Astrocyte of the spinal cord (primary cell): ENCODE measurements at places on chromosomes 11 and 22.

DNA sequence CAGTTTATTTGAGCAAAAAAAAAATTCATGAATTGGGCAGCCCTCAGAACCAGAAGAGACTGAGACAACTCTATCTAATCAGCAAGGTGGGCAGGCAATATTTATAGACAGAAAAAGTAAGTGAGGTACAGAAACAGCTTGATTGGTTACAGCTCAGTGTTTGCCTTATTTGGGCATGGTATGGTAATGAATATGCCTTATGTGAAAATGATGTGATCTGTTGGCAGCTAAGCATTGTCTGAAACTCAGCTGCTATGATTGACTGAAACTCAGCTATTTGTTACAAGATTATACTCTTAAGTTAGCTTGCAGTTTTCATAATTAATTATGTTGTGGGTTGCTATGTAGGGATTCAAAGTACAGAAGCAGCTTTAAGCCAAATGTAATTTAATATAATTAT, 127.6 kb downstream of the CNTN5 start:
- no peak for DNase-seq

DNA sequence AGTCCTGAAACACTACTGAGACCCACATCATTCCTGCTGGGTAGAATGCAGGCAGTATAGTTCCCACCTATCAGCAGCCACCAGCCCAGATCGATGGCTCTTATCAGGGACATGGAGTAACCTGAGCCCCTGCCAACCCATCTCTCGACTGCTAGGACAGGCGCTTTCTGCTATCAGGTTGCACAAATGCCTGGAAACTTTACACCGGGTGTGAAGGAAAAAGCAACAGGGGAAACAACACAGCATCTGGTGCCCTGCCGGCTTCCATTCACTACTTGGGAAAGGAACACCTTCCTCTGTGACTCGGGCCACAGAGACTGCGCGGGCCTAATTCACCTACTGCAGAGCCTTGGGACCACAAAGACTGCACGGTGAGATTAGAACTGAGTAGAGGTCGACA, 18.5 kb downstream of the RBFOX2 start:
- no peak for DNase-seq

DNA sequence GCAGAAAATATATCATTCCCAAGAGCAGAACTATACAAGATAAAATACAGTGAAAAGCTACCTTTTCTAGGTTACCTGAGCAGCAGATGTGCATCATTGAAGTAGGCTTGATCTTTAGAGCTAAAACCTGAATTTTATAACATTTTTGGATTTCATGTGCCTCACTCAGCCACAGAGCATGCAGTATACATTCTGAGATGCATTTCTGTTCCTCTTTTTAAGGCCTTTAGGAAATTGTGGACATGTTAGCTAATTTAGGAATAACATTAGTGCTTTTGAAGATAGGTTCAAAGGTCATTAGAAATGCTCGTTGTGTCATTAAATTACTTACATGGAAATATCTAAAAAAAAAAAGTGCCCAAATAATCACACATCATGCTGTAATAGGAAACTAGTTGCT, 230.6 kb upstream of the PDGFD start:
- no peak for DNase-seq

DNA sequence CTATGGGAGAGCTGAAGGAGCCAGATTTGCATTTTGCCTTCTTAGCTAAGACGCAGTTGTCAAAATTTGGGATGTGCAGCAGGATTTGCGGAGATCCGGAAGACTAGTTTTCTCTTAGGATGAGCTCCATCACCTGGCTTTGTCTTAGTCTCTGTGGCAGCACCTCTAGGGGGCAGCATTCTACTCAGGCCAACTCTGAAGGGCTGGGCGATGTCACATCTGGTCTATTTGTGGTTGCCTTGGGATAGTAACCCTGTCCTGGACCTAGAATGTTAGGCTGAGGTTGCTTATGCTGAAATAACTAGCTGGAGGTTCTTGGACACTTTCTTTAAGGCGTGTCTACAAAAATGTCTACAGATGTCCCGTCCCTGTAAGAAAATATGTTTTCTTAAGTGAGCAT, 116.2 kb downstream of the FAT3 start:
- peak; percentile 21 for DNase-seq

GRCh38 chr22:41560095-41560471, 727 bp upstream of the CSDC2 start:
- no peak for DNase-seq

DNA sequence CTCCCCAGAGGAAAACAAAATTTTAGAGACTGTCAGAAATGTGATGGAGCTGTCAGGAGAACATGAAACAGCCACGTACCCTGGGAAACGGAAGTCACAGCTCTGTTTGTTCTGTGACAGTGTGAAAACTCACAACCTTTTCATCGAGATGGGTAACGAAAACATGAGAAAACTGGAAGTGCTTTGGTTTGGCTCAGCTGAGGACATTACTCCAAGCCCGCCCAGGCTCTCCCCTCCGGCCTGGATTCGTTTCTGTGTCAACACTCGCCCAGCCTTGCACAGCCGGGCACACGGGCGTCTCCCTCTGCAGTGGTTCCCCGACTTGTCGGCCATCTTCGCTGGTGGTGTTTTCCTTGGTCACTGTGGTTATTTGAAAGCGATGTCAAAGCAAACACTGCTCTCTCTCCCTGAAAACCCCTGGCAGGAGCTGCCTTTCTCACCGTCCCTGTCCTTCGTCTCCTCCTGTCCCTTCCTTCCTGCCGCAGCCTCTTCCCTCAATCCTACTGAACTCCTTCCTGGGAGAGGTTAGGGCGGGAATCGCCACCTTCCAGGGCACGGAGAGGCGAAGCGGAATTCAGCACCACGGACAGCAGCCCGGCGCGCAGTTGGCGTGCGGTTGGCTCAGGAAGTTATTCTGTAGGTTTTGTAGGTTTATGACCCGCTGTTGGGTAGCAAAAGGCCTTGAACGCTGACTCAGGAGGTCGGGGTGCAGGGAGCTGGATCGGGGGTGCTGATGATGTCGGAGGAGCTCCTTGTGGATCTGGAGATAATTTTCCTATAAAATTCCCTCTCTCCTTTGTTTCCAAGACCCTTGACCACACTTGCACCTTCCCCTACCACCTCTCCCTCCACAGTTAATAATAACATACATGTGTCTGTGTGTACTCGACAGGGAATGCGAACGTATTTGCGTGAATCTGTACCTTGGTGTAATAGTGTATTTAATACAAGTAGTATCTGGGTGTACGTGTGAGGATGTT, 13.1 kb upstream of the RPS19BP1 start:
- peak; percentile 36 for DNase-seq

DNA sequence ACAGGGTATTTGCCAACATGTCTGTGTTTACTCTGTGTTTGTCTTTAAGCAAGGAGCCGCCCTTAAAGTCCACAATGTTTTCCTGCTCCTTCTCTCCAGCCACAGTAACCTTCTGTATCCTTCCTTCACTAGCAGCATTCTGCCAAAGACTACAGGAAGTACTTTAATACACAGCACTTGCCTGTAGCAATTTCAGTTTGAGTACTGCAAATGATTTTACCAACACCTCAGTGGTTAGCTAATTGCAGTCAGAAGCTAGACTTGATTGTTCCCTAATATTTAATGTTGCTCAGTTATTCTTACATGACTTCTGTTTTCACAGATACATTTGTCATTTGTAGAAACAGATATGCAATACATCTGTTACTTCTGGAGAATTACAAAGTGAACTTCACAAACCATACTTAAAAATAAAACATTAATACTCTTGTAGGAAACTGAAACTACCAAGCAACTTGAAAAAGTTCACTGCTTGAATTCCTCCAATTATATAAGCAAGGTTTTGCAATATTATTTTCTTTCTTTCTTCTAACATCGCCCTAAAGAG, 69.1 kb downstream of the FCHSD2 start:
- peak; percentile 31 for DNase-seq

- peak; percentile 63 for DNase-seq
Observed at GRCh38 chr11:8262552-8263108, 1.0 kb downstream of the LMO1 start.
